ENCODE measurements at places on chromosomes 4 and X.

- no peak for DNase-seq
These were observed 151.7 kb upstream of the CPEB2 start for GRCh38 chr4:14850455-14851097.

DNA sequence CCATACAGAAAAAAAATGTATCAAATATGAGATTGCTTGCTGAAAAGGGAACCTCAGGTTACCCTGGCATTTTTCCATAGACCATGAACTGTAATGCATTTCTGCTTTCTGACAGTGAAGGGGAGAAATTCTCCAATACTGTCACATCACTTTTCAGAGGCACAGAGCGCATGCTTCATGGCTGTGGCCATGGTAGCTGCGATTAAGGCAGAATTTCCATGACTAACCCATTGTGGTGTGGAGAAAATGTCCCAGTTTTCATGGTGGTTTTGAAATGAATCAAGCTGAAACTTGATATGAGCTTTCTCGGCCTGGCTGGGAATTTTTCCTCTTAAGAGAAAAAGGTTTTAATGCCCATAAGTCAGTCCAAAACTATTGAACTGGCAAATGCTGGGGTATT lies 39.5 kb upstream of the MAP3K15 start:
- DNase-seq = no peak

DNA sequence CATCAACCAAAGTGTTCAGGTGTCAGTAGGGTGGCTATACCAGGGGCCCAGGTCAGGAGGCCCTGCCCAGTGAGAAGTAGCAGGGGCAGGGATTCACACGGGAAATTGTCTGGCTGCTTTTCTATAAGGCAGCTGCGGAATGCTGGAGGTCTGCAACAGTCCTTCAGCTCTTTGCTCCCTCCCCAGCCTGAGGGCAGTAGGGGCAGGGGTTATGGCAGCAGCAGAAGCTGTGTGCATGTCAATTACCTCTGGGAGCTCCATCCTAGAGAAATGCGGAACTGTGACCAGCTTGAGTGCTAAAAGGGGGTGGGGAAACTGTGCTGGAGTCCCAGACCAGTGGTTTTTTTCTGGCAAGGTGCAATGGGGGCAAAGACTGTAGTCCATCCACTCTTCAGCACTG lies 810.4 kb downstream of the PCDH7 start:
- DNase-seq = peak; percentile 55

DNA sequence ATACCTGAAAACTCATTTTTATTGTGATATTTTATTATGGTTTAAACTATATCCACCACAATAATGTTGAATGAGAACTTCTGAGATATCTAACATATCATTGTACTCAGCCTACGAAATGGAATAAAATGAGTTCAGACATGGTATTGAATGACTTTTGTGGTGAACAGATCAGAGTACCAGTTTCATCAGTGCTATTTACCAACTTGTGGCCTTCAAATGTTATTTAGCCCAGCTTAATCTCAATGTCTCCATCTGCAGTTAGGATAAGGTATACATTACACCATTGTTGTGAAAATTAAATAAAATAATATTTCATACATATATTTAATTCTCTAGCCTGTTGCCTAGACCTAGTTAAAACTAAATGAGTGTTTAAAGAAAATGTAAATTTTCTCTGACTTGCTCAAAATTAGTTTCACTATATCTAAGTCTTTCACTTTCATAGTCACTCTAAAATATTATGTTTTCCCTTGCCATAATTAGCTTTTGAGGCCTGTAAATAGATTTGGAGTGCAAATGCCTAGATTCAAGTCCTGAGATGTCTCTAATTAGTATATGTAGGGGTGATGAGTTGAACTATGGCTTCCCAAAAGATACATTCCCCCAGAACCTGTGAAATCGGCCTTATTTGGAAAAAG lies 594.2 kb downstream of the STPG2 start:
- no peak for DNase-seq

DNA sequence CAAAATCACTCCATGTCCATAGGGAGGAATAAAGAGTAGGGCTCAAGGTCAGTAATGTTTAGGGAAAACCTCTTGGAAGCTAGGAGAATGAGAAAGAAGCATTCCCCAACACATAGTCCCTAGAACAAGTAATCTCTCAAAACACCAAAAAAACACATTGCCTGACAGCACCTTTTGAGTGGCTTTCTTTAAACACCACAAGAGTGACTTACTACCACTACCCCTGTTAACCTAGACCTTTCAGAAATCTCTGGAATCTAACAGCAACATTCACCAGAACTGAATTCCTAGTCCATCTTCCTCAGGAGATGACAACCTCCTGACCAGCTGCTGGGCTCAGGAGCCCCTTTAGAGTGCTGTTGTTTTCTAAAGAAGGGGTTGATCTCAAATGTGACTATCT lies 142.2 kb downstream of the SOWAHB start:
- peak; percentile 28 for DNase-seq

DNA sequence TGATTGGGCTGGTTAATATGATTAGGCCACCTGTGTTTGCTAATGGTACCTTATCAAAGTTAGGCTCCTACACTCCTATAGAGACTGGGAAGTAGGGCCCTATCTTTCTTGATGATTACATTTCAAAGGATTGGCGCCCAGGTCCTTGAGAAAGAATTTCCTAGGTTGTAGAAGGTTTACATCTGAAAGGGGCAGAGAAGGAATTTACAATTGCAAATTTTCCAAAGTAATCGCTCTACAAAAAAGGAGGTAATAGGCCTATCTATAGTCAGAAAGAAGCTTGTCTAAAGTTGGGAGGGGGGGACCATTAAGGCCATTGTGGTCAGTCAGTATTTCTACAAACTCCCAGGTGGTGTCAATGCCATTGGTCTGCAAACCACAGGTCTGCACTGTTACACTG lies 638.4 kb downstream of the IL1RAPL1 start:
- DNase-seq = no peak

- peak; percentile 89 for DNase-seq
These were observed 53.2 kb upstream of the ABCG2 start for GRCh38 chr4:88211473-88212252.

GRCh38 chrX:23981222-23981621 lies 45.8 kb downstream of the KLHL15 start:
- DNase-seq = no peak

DNA sequence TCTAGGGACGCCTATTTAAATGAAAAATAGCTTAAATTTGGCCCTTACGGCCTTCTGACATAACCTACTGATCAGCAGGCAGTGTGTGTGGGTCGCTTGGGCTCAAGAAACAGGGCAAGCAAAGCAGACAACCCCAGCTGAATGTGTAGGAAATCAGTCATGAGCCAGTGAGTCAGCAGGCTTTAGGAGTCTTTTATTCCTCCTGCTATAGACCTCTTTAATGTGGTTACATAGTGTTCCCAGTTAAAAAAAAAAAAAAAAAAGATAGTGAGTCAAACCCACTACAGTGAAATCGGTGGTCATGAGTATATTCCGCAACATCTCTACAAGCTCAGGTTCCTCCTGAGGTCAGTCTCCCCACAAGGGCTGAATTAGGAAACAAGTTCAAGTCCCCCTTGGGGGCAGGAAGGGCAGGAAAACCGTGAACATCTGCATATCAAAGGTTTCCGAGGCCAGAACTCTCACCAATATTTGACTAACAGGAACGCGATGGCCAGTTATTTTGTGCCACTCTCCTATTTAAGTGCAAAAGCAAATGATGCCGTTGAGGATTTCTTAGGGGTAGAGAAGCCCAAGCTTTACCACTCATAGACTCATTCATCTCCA lies 32.7 kb downstream of the ACSL1 start:
- DNase-seq = peak; percentile 52

- DNase-seq = no peak
These were observed 92.2 kb upstream of the SPRY1 start for GRCh38 chr4:123304151-123304964.

DNA sequence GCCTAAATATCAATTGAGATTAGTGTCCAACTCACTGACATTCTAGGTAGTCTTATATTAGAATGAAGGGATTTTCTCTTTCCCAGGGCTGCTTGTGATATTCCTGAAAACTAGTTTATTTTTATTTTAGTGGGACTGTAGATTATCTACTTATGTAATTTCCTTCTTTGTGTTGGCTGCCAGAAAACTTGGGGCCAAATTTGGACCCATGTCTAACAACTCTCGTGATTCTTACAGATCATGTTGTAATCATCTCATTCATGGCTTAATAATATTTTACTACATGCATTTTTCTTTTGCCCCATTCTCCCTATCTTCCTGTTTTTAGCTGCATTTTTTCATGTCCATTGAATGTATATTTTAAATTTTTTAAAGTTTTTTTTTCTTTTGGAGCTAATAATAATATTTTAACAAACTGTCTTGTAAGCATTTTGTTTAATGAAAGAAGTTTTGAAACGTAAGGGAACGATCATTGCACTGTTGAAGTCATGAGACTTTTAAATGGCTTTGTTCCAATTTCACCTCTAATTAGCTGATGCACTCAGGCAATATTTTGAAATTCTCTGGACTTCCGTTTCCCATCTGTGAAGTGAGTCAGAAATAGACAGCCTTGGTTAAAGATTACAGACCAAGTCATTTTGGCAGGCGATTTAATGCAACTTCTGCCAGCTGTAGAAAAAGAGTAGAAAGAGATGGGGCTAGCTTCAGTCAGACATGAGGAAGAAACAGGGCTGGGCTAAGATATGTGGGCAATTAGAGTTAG lies 14.3 kb upstream of the TDO2 start:
- peak; percentile 23 for DNase-seq

DNA sequence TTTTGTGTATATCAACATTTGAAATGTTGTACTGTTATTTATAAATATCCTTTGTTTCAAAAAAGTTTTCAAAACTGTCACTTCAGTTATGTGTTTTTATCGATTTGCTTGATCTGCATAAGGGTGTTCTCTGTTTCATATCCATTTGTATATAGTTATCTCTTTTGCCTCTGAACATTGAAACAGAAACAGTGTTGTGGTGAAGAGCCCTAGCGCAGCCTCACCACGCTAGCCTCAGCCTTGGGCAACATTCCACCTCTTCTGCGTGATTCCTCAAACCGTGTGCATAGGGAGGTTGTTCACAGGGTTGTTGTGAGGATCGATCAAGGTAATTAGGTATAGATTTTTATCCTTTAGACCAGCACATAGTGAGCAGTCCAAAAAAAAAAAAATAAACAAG lies 287.0 kb upstream of the GALNT7 start:
- DNase-seq = no peak

GRCh38 chr4:101081695-101082369 lies 265.5 kb downstream of the PPP3CA start:
- no peak for DNase-seq

DNA sequence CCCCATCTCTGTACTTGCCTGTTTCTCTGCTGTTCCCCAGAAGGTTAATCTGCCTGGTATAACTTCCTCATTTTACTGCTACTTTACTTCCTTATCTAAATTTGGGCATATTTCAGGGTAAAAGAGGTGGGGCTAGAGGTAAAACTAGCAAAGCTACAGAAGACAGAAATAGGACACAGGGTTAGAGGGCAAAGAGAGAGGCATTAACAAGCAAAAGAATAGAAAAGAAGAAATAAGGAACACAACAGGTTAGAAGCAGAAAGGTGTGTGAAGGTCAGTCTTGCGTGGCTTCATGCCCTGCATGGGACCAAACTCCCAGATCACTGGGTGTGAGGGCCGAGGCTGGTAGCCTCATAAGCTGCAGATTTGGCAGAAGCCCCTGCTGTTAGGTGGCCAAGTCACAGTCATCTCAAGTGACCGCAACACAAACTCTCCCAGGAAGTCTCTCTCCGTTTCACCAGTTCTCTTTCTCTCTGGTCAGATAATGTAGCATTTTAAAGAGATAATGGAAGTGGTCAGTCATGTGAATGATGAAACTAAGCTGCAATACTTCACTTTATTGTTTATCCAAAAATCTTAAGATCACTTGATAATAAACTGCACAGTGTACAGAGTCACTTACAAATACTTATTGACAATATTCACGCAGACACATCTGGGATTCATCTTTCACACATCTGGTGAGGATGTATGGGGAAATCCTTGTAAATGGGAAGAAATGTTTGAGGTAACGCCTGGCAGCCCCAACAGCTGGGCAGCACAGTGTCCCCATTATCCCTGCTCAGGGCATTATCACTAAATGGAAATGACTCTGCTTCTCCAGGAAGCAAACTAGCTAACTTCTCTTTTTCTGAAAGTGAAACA lies 16.4 kb downstream of the TMEM154 start:
- DNase-seq = no peak

GRCh38 chr4:123606946-123607542 lies 210.4 kb downstream of the SPRY1 start:
- no peak for DNase-seq

DNA sequence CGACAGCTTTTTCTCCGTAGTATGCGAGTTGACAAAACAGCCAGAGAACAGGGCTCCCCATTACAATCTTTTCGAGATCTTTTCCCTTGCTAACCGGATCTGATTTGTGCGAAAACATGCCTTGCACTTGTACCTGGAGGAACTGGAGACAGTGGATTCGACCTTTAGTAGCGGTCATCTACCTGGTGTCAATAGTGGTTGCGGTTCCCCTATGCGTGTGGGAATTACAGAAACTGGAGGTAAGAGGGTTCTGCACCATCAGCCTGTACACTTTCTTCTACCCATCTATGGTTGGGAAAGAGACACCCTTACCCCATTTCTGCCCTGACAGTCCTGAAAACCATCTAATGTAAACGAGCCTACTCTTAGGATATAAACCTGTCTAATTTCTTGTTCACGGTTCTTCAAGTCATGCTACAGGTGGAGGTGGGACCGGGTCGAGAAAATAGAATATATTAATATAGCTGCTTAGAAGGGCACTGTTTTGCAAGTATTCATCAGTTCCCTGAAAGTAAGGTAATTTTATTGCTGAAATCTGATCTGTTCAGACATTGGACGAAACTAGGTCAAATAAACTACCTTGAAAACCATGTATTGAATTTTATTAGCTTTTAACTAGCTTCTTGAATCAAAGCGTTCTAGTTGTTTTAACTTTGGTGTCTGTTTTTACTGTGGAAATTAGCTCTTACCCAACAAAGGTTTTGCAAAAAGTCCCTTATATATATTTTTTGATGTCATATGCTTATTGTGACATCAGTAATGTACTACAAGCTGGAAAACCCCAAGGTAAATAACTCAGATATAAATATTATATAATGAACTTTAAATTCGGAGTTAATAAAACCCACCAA lies 869 bp downstream of the TMEM184C start:
- no peak for DNase-seq

DNA sequence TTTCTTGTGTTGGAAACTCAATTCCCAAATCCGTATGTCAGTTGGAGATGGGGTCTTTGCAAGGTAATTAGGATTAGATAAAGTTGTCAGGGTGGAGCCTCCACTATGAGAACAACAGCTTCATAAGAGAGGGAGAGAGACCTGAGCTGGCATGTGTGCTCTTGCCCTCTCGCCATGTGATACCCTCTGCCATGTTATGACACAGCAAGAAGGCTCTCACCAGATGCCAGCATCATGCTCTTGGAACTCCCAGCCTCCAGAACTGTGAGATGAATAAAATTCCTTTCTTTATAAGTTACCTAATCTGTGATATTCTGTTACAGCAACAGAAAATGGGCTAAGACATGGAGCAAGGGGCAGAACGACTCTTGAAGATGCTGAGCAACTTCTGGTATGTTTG lies 201.9 kb upstream of the BOD1L1 start:
- no peak for DNase-seq

Data from trophoblast cell (in vitro differentiated cells and primary cell).